ENCODE measurements at places on chromosomes 1 and 21.

GRCh38 chr21:45103971-45104520, 29.7 kb downstream of the ADARB1 start:
- no peak for DNase-seq

- DNase-seq, result no peak
Measured at GRCh38 chr1:41442697-41443251, 41.7 kb downstream of the EDN2 start.

- peak; percentile 81 for DNase-seq
Measured at GRCh38 chr1:15304708-15305467, 57.9 kb downstream of the FHAD1 start.

DNA sequence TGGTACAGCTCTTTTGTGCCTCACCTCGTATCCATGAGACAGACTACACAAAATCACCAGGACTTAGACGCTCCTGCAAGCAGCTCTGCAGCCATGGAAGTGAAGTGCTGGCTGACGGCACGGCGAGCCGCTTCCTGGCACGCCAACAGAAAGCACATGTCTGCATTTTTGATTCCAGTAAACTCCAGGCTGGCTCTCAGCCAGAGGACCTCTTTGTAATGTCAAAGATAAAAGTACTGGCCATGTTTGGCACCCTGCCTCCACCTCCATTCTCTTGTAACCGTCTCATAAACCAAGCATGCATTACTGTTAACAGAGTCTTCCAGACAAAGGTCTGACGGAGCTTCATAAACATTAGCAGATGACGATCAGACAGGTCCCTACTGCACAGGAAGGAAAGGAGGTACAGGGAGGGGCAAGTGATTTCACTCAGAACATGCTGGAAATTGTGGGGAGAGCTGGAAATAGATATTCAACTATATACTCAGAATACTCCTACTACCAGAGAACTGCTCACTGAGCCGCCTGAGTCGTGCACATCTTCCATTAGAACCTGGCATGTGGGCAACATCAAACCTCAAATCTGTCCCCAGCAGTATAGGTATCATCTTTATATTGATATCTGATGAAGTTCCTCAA, 632.0 kb downstream of the SMYD3 start:
- DNase-seq, result no peak

DNA sequence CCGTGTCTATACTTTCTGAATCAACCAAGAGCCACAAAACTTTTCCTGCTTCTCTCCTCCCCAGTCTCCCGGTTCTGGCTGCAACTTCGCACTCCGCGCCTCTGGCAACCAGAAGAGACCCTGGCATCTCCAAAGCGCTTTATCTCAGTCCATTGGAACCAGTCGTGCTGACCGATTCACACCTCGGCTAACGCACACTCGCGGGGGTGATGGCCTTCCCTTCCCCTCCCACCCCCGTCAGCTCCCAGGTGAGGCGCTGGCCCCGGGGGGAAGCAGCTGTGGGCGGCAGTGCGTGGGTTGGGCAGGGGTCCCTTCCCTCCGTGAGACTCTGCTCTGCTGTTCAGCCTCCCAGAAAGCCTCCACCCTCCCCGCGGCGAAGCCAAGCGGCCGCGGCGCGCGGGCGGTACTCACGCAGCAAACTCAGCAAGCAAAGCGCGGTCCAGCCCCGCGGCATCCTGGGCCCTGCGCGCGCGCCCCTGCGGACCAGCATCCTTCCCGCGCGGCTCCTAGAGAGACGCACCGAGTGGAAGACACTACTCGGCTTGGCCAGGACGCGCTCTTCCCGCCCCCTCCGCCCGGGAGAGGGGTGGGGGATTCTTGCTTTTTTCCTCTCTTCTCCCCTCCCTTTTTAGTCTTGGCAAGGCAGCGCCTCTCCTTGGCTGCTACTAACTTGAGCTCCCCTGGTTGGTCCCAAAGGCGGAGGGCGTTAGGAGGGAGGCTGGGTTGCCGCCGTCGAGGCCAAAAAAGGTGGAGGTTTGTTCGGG, at the start of gene CD34:
CD34 (minus strand) TSS at position 535 of the 764 bp plus-strand sequence; CDS start at position 490, 45 bp downstream.
- DNase-seq, result no peak

Data from suppressor macrophage treated with lipopolysaccharide for 4 hours (primary cell).